ENCODE measurements at places on chromosomes 6 and 20.

- DNase-seq: no peak
Observed at GRCh38 chr20:44319839-44320422, 8.9 kb upstream of the FITM2 start.

GRCh38 chr6:166629628-166630027 is 2.6 kb upstream of the RPS6KA2 start:
- DNase-seq: peak; percentile 78

DNA sequence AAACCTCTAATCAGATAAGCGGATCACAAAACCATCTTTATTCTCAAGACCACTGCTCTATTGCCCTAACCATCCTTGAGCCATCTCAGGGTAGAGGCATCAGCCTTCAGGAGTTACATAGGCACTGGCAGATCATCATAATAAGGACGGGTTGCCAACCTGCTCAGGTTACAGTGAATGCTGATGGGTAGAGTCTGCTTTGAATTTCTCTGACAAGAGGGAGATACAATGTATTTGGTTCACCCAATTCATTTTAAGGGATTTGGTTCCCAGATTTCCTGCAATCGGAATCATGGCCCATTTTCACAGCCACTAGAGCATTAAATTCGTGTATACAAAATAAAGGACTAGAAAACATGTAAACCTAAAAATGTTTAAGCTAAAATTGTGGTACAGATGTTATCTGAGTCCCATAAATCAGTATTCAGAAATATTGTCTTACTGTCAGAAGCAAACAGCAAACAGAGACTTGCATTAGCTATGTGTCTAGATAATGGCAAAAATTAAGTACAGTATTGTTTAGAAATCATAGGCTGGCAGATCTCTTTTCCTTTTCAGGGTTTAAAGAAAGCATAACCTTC is 41.9 kb upstream of the TMEM170B start:
- no peak for DNase-seq

DNA sequence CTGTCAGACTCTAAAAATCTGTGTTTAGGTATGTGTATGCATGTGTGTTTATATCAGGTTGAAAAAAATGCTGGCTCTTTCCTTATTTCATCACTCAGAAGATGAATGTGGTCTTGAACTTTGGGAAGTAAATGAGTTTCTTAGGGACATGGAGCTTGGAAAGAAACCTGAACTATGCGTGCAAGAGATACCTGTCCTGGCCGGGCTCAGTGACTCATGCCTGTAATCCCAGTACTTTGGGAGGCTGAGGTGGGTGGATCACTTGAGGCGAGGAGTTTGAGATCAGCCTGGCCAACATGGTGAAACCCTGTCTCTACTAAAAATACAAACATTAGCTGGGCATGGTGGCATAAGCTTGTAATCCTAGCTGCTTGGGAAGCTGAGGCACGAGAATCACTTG is 4.4 kb upstream of the GLP1R start:
- DNase-seq: no peak

DNA sequence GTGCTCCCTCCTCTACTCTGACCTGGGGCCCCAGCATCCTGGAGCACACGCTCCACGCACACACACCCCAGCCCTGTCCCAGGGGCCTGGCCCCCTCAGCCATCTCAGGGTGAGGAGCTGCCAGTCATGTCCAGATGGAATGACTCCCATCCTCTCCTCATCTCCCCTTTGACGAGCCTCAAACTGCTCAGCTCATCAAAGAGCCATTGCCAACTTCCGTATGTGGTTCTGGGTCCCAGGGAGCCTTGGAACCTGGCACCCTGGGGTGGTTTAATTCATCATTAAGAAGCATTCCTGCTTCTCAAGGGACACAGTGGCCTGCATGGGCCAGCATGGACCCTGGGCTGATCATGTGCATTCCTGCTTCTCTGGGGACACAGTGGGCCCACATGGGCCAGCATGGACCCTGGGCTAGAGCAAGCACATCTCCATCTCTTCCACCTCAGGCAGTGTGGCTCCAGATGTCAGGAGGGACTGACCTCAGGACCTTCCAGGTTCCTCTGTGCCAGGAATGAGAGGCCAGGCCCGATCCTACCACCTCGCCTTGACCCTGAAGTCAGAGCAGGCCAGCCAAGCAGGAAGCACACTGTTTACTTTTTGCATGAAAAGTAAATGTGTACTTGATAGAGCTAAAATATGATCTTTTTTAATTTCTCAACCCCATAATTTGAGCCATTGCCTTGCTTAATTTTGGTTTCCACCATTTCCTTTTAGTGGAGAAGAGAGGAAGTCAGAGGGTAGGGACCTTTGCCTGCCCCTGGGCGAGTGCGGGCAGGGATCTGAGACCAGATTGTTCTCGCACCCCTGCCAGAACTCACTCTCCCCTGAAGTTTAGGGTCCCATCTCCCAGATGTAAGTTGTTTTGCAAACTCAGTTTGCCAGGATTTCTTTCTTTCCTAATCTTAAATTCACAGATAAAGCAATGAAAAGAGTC is 26.1 kb downstream of the SPATA2 start:
- DNase-seq: no peak

DNA sequence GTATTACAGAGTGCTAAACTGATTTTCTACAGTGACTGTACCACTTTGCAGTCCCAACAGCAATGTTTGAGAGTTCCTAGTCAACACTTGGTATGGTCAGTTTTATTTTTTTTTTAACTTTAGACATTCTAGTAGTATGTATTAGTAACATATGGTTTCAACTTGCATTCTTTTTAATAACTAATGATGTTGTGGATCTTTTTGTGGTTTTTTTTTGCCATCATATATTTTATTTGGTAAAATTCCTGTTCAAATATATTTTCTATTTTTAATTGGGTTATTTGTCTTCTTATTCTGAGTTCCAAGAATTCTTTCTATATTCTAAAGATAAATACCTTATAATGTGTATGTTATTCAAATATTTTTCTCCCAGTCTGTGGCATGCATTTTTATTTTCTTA is 189.4 kb upstream of the ECI2 start:
- peak; percentile 78 for DNase-seq

- no peak for DNase-seq
Observed at GRCh38 chr20:50313522-50313820, 122.8 kb downstream of the CEBPB start.

- peak; percentile 73 for DNase-seq
Observed at GRCh38 chr6:137698636-137699030, 168.4 kb upstream of the TNFAIP3 start.

- no peak for DNase-seq
Observed at GRCh38 chr6:51107769-51108203, 289.1 kb downstream of the TFAP2B start.

DNA sequence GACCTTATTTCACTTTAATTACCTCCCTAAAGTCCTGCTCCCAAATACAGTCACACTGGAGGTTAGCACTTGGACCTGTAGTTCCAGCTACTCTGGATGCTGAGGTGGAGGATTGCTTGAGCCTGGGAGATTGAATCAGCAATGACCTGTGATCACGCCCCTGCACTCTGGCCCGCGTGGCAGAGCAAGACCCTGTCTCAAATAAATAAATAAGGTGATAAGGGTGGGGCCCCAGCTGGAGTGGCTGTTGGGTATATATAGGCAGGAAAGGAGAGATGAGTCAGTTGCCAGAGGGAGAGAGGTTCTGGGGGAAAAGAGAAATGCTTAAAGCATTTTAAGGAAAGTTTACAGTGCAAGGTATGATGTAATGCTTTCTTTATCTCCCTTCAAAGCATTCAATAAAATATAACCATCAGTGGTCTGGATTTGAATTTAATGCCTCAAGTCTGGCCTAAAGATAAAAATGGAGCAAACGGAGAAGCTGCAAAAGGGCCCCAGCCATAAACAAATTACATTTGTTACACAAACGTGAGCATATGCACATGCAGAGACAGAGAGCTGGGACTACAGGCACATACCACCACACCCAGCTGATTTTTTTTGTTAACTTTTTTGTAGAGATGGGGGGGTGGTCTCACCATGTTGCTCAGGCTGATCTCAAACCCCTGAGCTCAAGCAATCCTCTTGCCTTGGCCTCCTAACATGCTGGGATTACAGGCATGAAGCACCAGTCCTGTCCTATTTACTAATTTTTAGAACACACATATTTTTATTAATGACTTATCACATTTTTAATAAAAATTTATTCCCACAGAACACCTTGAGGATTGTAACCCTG is 6.1 kb upstream of the PM20D2 start:
- peak; percentile 62 for DNase-seq

GRCh38 chr6:142669471-142670351 is 275.3 kb downstream of the HIVEP2 start:
- DNase-seq: no peak

GRCh38 chr6:100877851-100878250 is 3.3 kb downstream of the ASCC3 start:
- DNase-seq: no peak

DNA sequence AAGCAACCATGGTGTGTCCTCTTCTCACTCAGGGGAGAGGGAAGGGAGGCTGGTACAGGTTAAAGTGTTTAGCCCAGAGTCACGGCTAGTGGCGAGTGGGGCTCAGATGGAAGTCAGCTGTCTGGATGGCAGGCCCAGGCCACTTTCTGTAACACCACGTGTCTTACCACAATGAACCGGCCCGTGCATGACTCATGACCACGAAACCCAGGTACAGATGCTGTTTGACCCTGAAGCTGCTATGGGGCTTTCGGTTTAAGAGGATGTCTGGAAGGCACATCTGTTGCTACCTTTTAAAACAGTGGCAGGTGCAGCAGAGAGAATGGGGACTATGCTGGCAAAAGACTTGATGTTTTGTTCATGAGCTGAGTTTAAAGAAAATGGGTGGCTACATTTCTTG is 36.5 kb upstream of the MPC1 start:
- DNase-seq: no peak

GRCh38 chr6:7122684-7123083 is 14.9 kb downstream of the RREB1 start:
- DNase-seq: no peak

- no peak for DNase-seq
Observed at GRCh38 chr20:34377072-34377847, 14.2 kb downstream of the ITCH start.

- peak; percentile 53 for DNase-seq
Observed at GRCh38 chr20:41095110-41095969, 42.0 kb upstream of the PLCG1 start.
